ENCODE measurements at places on chromosomes 13 and 19.

- no peak for DNase-seq
Measured at GRCh38 chr19:33339016-33339984, 34.2 kb upstream of the CEBPG start.

GRCh38 chr19:23699521-23699860, 12.5 kb upstream of the ZNF675 start:
- no peak for DNase-seq

DNA sequence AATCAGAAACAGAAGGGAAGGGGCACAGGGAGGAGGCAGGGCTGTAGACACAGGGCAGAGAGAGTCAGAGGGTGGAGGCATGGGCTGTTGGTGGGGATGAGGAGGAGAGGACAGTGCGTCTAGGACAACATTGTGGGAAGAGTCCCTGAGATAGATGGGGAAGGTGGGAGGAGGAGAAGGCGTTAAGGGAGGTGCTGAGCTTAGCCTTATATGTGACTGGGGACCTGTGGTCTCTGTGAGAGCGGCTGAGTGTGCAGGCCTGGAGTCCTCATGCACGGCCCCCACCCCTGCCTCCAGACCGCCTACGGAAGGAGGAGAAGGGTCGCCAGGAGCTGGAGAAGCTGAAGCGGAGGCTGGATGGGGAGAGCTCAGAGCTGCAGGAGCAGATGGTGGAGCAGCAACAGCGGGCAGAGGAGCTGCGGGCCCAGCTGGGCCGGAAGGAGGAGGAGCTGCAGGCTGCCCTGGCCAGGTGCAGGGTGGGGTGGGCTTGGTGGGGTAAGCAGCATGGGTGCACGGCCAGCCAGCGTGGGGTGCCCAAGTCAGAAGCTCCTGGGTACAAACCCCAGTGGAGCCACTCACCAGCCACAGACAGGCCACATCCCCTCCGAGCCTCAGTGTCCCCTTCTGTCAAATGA, 56.8 kb downstream of the KCNC3 start:
- DNase-seq = no peak

DNA sequence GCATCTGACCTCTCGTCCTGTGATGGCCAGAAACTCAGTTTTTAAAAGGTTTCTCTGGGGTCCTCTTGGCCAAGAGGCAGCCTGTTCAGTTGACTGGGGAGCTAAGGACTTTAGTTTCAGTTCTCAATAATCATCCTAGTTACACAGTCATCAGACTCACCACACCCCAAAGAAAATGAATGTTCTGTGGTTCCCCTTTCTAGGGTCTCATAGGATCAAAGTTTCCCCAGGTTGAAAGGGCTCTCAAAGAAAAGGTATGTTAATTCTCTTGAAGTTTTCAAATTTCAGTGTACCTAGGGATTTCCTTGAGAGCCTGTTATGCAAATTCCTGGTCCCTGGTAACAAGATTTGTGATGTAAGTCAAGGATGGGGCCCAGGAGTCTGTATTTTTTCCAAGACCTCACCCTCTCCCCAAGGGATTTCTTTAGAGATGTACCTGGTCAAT, 94.9 kb downstream of the FAM216B start:
- DNase-seq = no peak

DNA sequence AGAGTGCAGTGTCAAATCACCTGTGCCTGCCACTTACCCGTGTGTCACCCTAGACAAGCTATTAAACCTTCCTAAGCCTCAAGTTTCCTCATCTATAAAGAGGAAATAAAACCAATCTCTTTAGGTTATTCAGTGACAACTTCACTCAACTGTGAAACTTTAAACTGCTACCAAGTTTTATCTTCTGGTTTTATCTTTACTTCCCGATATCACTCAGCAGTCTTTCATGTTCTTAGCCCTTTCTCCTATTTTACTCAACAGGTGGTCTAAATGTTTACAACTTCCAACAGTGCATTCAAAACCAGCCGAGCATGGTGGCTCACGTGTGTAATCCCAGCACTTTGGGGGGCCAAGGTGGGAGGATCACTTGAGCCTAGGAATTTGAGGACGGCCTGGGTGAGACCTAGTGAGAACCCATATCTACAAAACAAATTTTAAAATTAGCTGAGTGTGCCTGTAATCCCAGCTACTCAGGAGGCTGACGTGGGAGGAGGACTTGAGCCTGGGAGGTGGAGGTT, 59.6 kb downstream of the GPALPP1 start:
- DNase-seq = no peak

DNA sequence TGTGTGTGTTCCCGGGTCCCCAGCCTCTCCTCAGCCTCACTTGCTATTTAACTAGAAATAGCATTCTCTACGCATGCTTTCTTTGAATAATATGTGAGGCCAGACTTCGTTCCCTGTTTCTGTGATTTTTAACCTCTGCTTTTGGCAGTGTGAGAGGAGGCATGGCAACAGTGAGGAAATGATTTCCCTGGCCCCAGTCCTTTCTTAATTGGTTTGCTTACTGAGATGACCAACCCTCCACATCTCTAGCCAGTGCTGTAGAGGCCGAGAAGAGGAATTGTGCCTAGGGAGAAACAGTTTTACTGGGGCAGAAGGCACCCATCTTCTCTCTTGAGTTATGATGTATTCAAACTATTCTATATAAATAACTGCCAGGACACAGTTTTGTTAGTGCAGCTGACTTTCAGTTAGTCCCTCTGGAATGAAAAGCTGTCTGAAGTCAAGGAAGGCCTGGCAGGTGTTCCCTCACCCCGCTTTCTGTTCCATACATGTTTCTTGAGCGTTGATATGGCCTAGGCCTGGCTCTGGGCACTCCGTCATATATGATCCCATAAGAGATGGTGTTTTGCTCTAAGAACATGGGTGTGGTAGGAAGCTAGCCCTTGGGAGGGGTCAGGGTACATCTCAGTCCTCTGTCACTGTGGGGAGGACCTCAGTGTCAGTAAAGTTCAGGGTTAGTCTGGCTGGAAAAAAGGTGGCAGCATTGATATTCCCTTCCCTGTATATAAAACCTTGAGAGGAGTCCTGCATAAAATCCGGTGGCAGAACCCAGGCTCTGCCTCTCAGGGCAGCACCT, 73.7 kb upstream of the NPAS1 start:
- no peak for DNase-seq

GRCh38 chr13:26272621-26273020, 18.7 kb downstream of the CDK8 start:
- DNase-seq = no peak
